ENCODE measurements at places on chromosomes 1 and 21. TPM values are rescaled to one million over a fixed set of nuclear protein-coding genes. Genes with fewer than 3 reads are reported as not detected.

- no peak for DNase-seq
These were observed 4.5 kb upstream of the DIP2A start for GRCh38 chr21:46454142-46454541.

- DNase-seq, result no peak
These were observed 241.2 kb downstream of the SETD4 start for GRCh38 chr21:35819134-35819533.

- DNase-seq, result peak; percentile 65
These were observed 25.8 kb downstream of the ABCA4 start for GRCh38 chr1:94095112-94095637.

GRCh38 chr1:101112051-101112780, 86.6 kb upstream of the DPH5 start:
- DNase-seq, result no peak

- DNase-seq, result no peak
These were observed 1.3 kb downstream of the MEF2D start for GRCh38 chr1:156499194-156499841.

- DNase-seq, result peak; percentile 85
These were observed 16.3 kb upstream of the TMEM9 start for GRCh38 chr1:201170533-201171062.

DNA sequence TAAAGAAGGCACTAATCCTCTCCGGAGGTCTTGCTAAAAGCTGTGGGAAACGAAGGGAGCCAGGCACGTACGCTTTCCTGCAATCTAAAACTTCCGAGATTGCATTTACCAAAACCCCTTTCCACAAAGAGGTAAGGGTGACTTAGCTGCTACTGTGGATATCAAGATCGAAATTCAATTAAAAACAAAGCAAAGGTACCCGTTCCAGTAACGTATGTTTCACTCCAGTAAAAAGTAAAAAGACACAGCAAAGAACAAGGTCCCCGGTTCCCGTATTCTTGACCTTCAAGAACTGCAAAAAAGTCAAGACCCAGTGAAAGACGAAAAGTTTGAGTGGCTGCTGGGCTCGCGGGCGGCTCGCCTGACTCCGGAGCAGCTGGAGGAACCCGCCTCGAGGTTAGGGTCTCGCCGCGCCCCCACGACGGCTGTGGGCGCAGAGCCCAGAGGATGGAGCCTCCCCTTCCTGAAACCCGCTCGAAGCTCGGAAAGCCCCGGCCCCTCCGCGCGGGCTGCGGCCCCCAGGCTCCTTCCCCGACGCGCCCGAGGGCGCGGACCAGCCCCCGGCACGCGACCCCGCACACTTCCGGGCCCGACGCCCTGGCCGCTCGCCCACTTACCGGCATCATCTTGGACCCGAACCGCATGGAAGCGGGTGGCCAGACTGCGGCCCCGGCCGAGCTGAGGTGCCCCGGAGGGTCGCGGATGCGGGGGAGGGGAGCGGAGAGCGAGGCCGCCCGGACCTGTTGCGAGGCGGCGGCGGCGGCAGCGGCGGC, 524 bp downstream of the TP53BP2 start:
- DNase-seq, result peak; percentile 55

- DNase-seq, result no peak
These were observed 104.9 kb downstream of the RUNX1 start for GRCh38 chr21:34944015-34944755.

GRCh38 chr1:29504709-29505410, 268.5 kb downstream of the PTPRU start:
- peak; percentile 25 for DNase-seq

- DNase-seq, result no peak
These were observed 839.3 kb downstream of the KCNT2 start for GRCh38 chr1:195768936-195769335.

GRCh38 chr1:248816042-248816851, 9.5 kb downstream of the SH3BP5L start:
- DNase-seq, result no peak

- no peak for DNase-seq
These were observed 9.4 kb upstream of the S100A8 start for GRCh38 chr1:153400244-153400643.

GRCh38 chr21:37281993-37282392, 14.9 kb upstream of the VPS26C start:
- DNase-seq, result no peak

DNA sequence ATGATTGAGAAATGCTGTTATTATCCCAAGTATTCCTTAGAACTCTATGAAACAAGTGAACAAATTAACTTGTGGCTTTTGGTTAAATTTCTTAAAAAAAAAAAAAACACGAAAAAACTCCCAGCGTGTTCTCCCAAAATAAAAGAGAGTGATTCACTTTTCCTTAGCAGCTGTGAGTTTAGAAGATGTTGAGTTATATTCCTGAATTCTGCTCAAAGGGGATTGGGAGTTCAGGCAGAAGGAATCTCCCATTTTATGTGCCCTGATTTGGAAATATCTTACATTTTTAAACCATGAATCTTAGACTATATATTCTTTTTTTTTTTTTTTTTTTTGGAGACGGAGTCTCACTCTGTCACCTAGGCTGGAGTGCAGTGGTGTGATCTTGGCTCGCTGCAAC, 34.3 kb downstream of the SMG7 start:
- no peak for DNase-seq

DNA sequence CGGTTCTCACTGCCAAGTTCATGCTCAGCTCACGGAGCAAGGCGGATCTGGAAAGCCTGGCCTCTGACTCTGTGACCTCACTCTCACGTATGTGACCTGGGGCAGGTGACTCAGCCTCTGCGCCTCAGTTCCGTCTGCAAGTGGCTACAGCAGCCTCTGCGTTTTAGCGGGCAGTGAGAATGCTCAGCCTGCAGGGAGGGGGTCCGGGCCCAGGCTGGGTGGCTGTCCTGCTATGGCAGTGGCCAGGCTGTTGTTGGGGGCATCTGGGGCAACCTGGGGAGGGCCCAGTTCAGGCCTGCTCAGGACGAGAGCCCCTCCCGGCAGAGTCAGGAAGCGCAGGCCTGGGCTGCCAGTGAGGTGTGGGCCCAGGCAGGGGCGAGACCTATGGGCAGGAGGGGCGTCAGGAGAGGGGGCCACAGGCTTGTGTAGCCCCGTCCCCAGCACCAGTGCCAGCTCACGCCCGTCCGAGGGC, 27.9 kb downstream of the ARHGEF16 start:
- DNase-seq, result no peak

- no peak for DNase-seq
These were observed 168.2 kb downstream of the CLIC6 start for GRCh38 chr21:34836933-34837505.

GRCh38 chr1:240501115-240501514, 110.8 kb downstream of the GREM2 start:
- DNase-seq, result no peak

DNA sequence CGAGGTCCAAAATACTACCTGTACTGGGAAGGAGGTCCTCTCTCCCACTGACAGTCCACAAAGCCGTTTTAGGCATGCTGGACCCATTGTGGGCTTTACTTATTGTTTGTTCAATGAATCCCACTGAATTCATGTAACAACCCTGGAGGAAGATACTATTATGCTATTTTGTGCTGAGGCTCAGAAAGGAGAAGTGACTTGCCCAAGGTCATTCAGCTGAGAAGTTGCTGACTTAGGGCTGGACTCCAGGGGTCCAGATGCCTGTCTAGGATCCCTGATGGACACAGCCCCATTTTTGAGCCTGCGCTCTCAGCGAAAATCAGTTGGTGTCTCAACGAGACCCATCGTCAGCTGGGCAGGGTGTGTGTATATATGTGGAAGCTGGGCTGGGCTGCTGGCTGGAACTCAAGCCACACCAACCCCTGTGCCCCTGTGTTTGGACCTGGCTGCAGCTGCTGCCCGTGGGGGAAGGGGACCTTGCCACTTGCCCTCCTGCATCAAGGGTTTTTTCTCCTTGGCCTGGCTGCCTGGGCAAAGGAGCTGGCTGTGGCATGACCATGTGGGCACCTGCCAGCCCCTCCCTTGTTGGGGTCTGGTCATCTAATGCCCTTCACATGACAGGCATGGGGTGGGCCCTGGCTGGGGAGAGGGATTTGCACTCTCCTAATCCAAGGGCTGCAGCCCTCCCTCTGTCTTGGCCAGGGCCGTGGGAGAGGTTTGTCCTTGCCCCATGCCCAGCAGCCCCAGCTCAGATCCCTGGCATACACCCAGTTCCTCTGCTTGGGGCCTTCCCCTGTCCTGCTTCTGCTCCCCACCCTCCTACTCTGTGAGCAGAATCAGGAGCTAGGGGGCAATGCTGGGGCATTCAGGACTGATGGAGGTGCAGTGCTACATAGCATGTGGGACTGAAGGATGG, 15.0 kb downstream of the KCNQ4 start:
- DNase-seq, result no peak

GRCh38 chr1:6393400-6394187, at the start of gene ACOT7:
Gene ACOT7, minus strand, starts transcription at chr1:6393767. Its CDS starts 368 bp downstream, at chr1:6393399.
- DNase-seq, result peak; percentile 97

- peak; percentile 43 for DNase-seq
These were observed 23.7 kb downstream of the UCK2 start for GRCh38 chr1:165851034-165851658.

DNA sequence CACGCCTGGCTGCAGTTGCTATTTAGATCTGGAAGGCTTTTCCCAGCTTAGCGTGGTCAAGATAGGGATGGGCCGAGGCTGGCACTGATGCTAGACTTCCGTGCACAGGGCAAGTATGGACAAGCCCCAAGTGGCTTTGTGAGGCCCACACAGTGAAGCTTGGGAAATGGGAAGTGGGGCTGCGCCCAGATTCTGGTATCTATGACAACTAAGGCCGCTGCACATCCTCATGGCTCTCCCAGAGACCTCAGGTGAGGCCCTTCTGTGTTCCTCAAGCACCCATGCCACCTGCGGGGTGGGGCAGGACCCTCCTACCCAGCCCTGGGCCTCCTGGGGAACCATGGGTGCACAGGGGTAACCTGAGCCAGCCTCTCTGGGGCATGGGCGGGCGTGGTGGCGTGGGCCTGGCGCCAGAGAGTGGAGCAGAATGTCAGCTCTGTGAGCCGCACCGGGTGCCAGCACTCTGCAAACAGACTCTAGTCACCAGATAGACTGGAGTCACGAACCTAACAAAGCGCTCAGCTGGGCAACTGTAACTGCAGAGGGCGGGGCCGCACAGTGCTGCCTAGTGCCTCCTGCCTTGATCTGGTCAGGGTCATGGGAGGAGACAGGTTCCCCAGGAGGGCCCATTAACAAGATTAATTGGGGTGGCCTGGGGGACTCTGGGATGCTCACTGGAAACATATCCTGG, 46.4 kb downstream of the ELF3 start:
- no peak for DNase-seq

DNA sequence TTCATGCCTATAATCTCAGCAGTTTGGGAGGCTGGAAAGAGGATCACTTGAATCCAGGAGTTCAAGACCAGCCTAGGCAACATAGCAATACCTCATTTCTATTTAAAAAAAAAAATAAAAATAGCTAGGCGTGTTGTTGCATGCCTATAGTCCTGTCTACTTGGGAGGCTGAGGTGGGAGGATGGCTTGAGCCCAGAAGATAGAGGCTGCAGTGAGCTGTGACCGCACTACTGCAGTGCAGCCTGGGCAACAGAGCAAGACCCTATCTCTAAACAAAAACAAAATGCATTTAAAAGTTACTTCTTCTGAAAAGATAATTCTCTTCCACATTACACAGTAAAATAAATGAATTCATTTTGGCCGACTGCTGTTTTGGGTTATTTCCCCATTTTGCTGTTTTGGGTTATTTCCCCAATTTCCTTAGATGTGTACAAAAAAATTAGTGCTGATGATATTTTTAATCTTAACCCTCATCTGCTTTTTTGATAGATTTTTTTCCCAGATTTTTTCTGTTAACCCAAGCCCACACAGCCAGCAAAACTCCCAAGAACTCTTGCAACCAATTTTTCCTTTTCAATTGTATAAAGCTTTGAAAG, 23.0 kb upstream of the SAMSN1 start:
- no peak for DNase-seq

DNA sequence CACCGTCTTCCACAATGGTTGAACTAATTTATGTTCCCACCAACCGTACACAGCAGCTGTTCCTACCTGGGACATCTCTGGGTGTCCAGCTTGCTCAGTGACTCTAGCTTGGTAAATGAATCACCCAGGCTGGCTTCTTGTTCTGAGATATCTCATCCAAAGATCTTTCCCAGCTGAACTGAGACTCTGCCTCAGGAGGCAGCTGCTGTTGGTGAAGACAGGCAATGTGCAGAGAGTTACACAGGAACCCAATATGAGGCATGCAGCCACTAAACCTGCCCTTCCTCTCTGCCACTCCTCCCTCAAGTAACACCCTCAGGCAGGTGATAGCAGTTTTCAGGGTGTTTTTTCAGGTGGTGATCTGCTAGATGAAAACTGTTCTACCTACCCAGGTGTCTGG, 14.0 kb upstream of the FOXO6 start:
- peak; percentile 9 for DNase-seq

The LCE6A gene
- not detected for total RNA-seq

The AGT gene
- not detected for total RNA-seq

The FBXO2 gene
- total RNA-seq, result not detected

The RAB25 gene
- not detected for total RNA-seq

The BLACAT1 gene
- not detected for total RNA-seq

The SDC3 gene
- 43.6 TPM for total RNA-seq

The NTNG1 gene
- total RNA-seq, result not detected

The CELF3 gene
- total RNA-seq, result not detected

The TMPRSS2 gene
- not detected for total RNA-seq

The TLCD4 gene
- 2.5 TPM for total RNA-seq

The SERPINC1 gene
- 0.34 TPM for total RNA-seq

The IFI44L gene
- 0.56 TPM for total RNA-seq

The FALEC gene
- not detected for total RNA-seq

The POGZ gene
- total RNA-seq, result 34.0 TPM
